ENCODE measurements at places on chromosomes 16 and 17. TPM values are rescaled to one million over a fixed set of nuclear protein-coding genes. Genes with fewer than 3 reads are reported as not detected.

Gene ASIC2
- polyA plus RNA-seq, result 0.22 TPM

Gene FOXN1
- 0.60 TPM for polyA plus RNA-seq

Gene HSF5
- not detected for polyA plus RNA-seq

Gene ST6GALNAC2
- 3.5 TPM for polyA plus RNA-seq

Gene RGS9
- polyA plus RNA-seq, result 10.8 TPM

Gene CCL7
- polyA plus RNA-seq, result not detected

Gene C1QTNF8
- polyA plus RNA-seq, result not detected

Gene PHOSPHO1
- polyA plus RNA-seq, result 0.38 TPM

Gene ZG16B
- polyA plus RNA-seq, result 55.0 TPM

Gene ALDH3A1
- polyA plus RNA-seq, result 3.0 TPM

Gene MEIOC
- not detected for polyA plus RNA-seq

Gene ADGRG3
- 3.6 TPM for polyA plus RNA-seq

Gene TAT
- polyA plus RNA-seq, result 3.2 TPM

Gene TBC1D10B
- polyA plus RNA-seq, result 25.0 TPM

Gene KRT33B
- not detected for polyA plus RNA-seq

Gene RPL38
- 1,651 TPM for polyA plus RNA-seq

Gene CDC6
- polyA plus RNA-seq, result 10.9 TPM

Gene REXO5
- polyA plus RNA-seq, result 1.2 TPM

Gene SOCS1
- 3.9 TPM for polyA plus RNA-seq

Gene VASN
- 4.2 TPM for polyA plus RNA-seq

Gene UBFD1
- 8.4 TPM for polyA plus RNA-seq

Gene CHST6
- polyA plus RNA-seq, result under 0.01 TPM

Gene NOS2
- 6.5 TPM for polyA plus RNA-seq

Gene GABARAP
- 1,215 TPM for polyA plus RNA-seq

Gene DPEP1
- 1.2 TPM for polyA plus RNA-seq

Gene PPY
- polyA plus RNA-seq, result not detected

Gene MT1M
- 106 TPM for polyA plus RNA-seq

Gene PTGES3L
- 2.1 TPM for polyA plus RNA-seq

Gene SKAP1
- 1.8 TPM for polyA plus RNA-seq

Gene CA4
- polyA plus RNA-seq, result 300 TPM

Gene KCNJ12
- polyA plus RNA-seq, result 0.23 TPM

Gene VTN
- not detected for polyA plus RNA-seq

Gene DBNDD1
- 3.9 TPM for polyA plus RNA-seq

Gene TBC1D3I
- not detected for polyA plus RNA-seq

Gene TLCD2
- polyA plus RNA-seq, result 9.2 TPM

Gene LGALS3BP
- 92.5 TPM for polyA plus RNA-seq

Gene CNTD1
- 7.2 TPM for polyA plus RNA-seq

Gene KRTAP4-3
- not detected for polyA plus RNA-seq

Gene NTN3
- 0.13 TPM for polyA plus RNA-seq

Gene HEATR9
- polyA plus RNA-seq, result not detected

Gene FGF11
- polyA plus RNA-seq, result 2.8 TPM

Gene RASD1
- 26.4 TPM for polyA plus RNA-seq

Gene TBC1D3G
- not detected for polyA plus RNA-seq

Data from sigmoid colon (tissue), 7 donors.